ENCODE measurements at places on chromosomes 4 and X. TPM values are rescaled to one million over a fixed set of nuclear protein-coding genes. Genes with fewer than 3 reads are reported as not detected.

NEXMIF gene
- 3.8 TPM for total RNA-seq

GRCh38 chrX:112687189-112687691 lies 7.5 kb upstream of the LHFPL1 start:
- DNase-seq: no peak

- no peak for DNase-seq
Measured at GRCh38 chr4:6869944-6870343, 39.7 kb upstream of the TBC1D14 start.

DNA sequence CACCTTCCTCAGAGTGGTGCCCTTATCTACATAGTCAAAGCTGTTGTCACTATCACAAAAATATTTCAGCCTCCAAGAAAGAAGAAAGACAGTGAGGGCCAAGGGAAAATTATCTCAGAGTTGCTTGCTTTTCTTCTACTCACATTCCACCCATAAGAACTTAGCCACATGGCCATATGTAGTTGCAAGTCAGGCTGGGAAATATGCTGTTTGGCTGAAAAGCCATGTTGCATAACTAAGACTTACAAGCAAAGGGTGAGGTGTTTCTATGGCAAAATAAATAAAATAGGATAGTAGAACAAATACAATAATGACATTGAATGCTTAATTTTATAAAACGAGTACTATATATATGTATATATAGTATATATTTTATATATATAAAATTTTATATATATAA lies 365.9 kb upstream of the PABPC4L start:
- DNase-seq: no peak

DNA sequence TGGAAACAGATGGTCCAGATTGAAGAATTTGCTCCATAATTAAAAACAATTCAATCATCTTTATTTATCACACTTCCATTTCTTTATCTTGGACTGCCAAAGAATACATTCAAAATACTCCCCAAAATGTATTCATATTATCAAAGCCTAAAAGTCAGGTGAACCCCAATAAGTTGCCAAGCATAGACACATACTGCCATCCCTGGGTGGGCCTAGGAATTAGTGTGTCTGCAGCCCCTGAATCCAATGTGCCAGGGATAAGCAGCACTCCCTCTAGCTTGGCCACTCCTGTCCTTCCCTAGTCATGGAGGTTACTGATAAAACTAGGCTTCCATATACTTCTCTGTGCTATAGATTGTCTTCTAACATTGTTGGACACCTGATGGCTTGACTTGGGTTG lies 199.9 kb downstream of the TENM3 start:
- no peak for DNase-seq
